Stimulated activated CD8-positive, alpha-beta memory T cell treated with anti-CD3 and anti-CD28 coated beads, Interleukin-15, amount 100 ng/mL, for 48 hours (primary cell): ENCODE measurements at places on chromosomes 4 and X.

- DNase-seq: no peak
Measured at GRCh38 chrX:3711331-3711917, 2.0 kb downstream of the PRKX start.

DNA sequence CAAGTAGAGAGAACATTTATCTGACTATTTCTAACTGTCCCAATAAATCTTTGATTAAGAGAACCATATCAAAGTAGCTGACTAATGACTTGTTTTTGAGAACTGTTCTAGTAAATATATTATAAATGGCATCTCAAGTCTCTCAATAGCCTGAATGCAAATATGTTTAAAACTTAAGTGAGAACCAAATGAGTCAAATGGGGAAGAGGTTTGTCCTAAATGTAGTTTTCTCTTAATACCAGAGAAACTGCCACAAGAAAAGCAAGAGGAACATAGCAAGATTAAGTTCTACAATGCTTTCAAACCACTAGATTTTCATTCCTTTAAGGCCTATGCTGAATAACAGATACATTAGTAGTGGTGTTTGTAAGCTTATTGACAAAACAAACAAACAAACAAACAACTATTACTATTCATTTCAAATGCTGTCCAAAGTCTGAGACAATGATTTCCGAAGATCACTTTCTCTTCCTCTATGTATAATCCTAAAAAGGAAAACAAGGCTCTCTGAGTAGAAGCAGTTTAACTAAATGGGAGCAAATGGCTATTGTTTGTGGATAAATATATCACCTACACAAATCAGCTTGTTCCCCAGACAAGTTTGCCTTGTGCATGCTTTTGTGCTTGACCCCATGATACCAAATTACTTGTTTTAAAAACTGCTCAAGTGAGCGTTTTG is 408.4 kb upstream of the EMCN start:
- DNase-seq: no peak

GRCh38 chrX:71159335-71159734 is 14.7 kb downstream of the NLGN3 start:
- no peak for DNase-seq

GRCh38 chr4:188110741-188111471 is 1.5 kb upstream of the TRIML2 start:
- no peak for DNase-seq

DNA sequence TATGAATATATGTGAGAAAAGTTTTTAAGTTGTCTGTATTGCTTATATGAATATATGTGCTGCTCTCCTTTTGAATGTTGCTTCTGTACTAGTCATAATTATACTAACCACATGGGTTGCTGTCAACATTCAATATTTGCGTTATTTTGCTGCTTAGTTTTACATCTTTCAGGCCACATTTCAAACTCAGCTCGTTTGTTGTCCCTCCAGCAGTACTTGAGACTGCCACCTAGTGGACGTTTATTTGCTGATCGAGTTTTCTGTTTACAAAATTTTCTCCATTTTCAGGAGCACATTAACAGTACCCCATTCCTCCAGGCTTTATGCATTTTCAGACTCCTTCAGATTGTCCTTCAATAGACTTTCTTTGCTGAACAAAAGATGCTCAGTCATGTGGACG is 75.8 kb downstream of the NUDT11 start:
- peak; percentile 3 for DNase-seq

DNA sequence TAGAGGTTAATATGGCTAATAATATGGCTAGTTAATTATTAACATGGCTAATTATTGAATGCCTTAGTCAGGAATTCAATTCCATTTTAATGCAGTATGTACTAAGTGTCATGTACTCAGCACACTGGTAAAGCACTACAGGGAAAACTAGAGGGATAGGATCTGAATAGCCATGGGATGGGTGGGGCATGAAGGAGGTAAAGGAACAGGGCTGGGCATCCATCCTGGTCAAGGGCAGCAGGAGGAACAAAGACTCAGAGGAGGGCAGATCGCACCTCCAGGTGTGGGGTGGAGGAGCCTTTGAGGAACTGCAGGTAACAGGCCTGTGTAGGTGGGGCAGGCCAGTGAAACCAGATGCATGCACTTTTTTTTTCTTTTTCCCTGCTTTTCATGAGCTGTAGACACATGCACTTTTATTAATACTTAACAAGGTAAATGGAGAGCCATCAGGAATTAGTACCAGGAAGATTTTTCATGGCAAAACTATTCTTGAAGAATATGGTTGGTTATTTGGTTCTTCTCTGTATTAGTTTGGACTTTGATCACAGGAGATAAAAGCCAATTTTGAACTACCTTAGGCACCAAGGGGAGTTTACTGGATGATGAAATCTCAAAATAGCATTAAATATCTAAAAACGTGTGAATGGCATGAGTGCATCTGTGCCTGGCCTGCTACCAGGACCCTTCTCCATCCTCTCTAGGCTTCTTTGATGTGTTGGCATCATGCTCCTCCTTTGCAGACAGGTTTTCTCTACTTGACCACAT is 88.3 kb downstream of the CC2D2A start:
- no peak for DNase-seq
